Tibial artery (tissue), 4 donors: ENCODE measurements at places on chromosomes 2 and 18.

- no peaks in the 10 kb centered on the region for H3K4me1 ChIP-seq
- no peaks in the 10 kb centered on the region for H3K27me3 ChIP-seq
- no peak overlapping the region for H3K4me3 ChIP-seq
Observed at GRCh38 chr18:74996055-74996454, 212.9 kb downstream of the PTGR3 start.

DNA sequence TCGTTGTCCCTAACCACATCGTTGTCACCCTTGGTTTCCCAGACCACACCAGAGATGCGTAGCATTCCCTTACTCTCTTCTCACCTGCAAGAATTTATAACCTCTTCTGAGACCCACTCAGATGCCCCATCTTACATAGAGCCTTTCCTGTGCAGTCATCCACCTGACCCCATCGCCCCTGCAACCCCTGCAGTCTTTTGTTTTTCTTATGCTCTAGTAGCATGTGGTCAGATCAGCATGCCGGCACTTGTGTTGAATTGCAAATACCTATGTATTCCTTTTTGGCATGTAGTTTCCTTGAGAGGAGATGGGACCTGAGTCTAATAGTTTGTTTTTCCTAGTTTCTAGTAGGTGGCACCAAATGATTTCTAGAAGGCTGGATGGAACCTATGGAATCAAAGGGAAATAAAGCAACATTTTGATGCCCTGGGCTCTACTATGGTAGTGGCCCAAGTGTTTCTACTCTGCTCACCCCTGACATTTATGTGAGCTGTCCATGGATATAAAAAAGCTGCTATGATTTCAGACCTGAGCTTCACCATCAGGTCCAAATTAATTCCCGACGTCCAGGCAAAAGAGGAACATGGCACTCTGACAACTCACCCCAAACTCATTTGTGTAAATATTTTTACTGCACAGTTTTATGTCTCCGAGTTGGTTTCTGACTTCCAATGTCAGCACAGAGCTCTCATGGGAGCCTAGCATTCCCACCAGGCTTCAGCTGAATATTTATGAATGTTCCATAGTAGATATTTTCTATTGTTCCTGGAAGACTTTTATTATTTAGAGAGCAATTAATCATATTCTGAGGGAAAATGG, 143.6 kb downstream of the RNF144A start:
- no peaks in the 10 kb centered on the region for H3K36me3 ChIP-seq
- no peak overlapping the region for H3K4me3 ChIP-seq
- peak; percentile 73 for DNase-seq
- peaks cover 33% of the 10 kb centered on the region for H3K4me1 ChIP-seq
- peak overlapping the region; percentile 70 for H3K27ac ChIP-seq
- H3K27me3 ChIP-seq = no peaks in the 10 kb centered on the region

GRCh38 chr18:54147439-54147838, 77.0 kb downstream of the MBD2 start:
- peaks cover 18% of the 10 kb centered on the region for H3K4me1 ChIP-seq
- H3K4me3 ChIP-seq = no peak overlapping the region
- H3K27ac ChIP-seq = no peak overlapping the region
- no peak for DNase-seq

- no peak overlapping the region for H3K4me3 ChIP-seq
- H3K27ac ChIP-seq = no peak overlapping the region
- H3K27me3 ChIP-seq = peaks cover 14% of the 10 kb centered on the region
- no peaks in the 10 kb centered on the region for H3K36me3 ChIP-seq
- no peak for DNase-seq
Observed at GRCh38 chr2:126930970-126931590, 32.4 kb downstream of the TEX51 start.

- no peaks in the 10 kb centered on the region for H3K4me1 ChIP-seq
- H3K36me3 ChIP-seq = no peaks in the 10 kb centered on the region
- no peaks in the 10 kb centered on the region for H3K27me3 ChIP-seq
- no peak for DNase-seq
Observed at GRCh38 chr18:32598144-32598543, 127.5 kb upstream of the GAREM1 start.

GRCh38 chr2:41326851-41327250, 721.0 kb upstream of the PKDCC start:
- H3K4me3 ChIP-seq = no peak overlapping the region
- no peaks in the 10 kb centered on the region for H3K36me3 ChIP-seq
- no peak overlapping the region for H3K27ac ChIP-seq
- no peak for DNase-seq

GRCh38 chr2:24667542-24667941, 125.6 kb downstream of the PTRHD1 start:
- H3K27ac ChIP-seq = no peak overlapping the region
- H3K27me3 ChIP-seq = no peaks in the 10 kb centered on the region
- DNase-seq = no peak
- no peaks in the 10 kb centered on the region for H3K36me3 ChIP-seq
- H3K4me3 ChIP-seq = no peak overlapping the region
- H3K4me1 ChIP-seq = no peaks in the 10 kb centered on the region

GRCh38 chr2:50732796-50733195, 299.1 kb downstream of the NRXN1 start:
- no peak overlapping the region for H3K27ac ChIP-seq
- H3K4me1 ChIP-seq = no peaks in the 10 kb centered on the region
- H3K36me3 ChIP-seq = no peaks in the 10 kb centered on the region
- H3K27me3 ChIP-seq = no peaks in the 10 kb centered on the region
- H3K4me3 ChIP-seq = no peak overlapping the region

GRCh38 chr2:105950521-105951383, 206.0 kb downstream of the NCK2 start:
- no peaks in the 10 kb centered on the region for H3K27me3 ChIP-seq
- H3K27ac ChIP-seq = no peak overlapping the region
- no peaks in the 10 kb centered on the region for H3K4me1 ChIP-seq
- DNase-seq = no peak

GRCh38 chr2:230050136-230050535, 18.6 kb downstream of the SLC16A14 start:
- no peaks in the 10 kb centered on the region for H3K4me1 ChIP-seq
- peaks cover 10% of the 10 kb centered on the region for H3K36me3 ChIP-seq
- DNase-seq = no peak
- H3K4me3 ChIP-seq = no peak overlapping the region
- no peaks in the 10 kb centered on the region for H3K27me3 ChIP-seq

- H3K27ac ChIP-seq = no peak overlapping the region
- H3K4me1 ChIP-seq = no peaks in the 10 kb centered on the region
- H3K4me3 ChIP-seq = peak overlapping the region; percentile 10
- DNase-seq = no peak
- no peaks in the 10 kb centered on the region for H3K36me3 ChIP-seq
Observed at GRCh38 chr2:60551240-60552077, 2.0 kb downstream of the BCL11A start.

GRCh38 chr2:219713110-219713509, 85.7 kb downstream of the SLC4A3 start:
- no peak for DNase-seq
- no peak overlapping the region for H3K4me3 ChIP-seq
- no peaks in the 10 kb centered on the region for H3K4me1 ChIP-seq

- H3K36me3 ChIP-seq = no peaks in the 10 kb centered on the region
- H3K4me1 ChIP-seq = no peaks in the 10 kb centered on the region
- H3K4me3 ChIP-seq = no peak overlapping the region
- no peak overlapping the region for H3K27ac ChIP-seq
- H3K27me3 ChIP-seq = no peaks in the 10 kb centered on the region
- no peak for DNase-seq
Observed at GRCh38 chr2:54332386-54332785, 76.4 kb upstream of the TSPYL6 start.

- peaks cover 15% of the 10 kb centered on the region for H3K4me1 ChIP-seq
- no peaks in the 10 kb centered on the region for H3K36me3 ChIP-seq
- DNase-seq = no peak
- no peaks in the 10 kb centered on the region for H3K27me3 ChIP-seq
Observed at GRCh38 chr2:179335732-179336131, 71.1 kb upstream of the SESTD1 start.
